ENCODE measurements at places on chromosomes 16 and 17. TPM values are rescaled to one million over a fixed set of nuclear protein-coding genes. Genes with fewer than 3 reads are reported as not detected.

DNA sequence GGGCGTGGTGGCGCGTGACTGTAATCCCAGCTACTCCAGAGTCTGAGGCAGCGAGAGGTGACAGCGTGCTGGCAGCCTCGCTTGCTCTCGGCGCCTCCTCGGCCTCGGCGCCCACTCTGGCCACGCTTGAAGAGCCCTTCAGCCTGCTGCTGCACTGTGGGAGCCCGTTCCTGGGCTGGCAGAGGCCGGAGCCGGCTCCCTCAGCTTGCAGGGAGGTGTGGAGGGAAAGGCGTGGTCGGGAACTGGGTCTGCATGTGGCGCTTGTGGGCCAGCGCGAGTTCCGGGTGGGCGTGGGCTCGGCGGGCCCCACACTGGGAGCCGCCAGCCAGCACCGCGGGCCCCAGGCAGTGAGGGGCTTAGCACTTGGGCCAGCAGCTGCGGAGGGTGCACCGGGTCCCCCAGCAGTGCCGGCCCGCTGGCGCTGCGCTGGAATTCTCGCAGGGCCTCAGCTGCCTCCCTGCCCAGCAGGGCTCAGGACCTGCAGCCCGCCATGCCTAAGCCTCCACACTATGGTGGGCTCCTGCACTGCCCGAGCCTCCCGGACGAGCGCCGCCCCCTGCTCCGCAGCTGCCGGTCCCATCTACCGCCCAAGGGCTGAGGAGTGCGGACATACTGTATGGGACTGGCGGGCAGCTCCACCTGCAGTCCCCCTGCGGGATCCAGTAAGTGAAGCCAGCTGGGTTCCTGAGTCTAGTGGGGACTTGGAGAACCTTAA lies 1093.3 kb upstream of the CDH8 start:
- no peak for DNase-seq

C16orf92 gene
- not detected for total RNA-seq

DNA sequence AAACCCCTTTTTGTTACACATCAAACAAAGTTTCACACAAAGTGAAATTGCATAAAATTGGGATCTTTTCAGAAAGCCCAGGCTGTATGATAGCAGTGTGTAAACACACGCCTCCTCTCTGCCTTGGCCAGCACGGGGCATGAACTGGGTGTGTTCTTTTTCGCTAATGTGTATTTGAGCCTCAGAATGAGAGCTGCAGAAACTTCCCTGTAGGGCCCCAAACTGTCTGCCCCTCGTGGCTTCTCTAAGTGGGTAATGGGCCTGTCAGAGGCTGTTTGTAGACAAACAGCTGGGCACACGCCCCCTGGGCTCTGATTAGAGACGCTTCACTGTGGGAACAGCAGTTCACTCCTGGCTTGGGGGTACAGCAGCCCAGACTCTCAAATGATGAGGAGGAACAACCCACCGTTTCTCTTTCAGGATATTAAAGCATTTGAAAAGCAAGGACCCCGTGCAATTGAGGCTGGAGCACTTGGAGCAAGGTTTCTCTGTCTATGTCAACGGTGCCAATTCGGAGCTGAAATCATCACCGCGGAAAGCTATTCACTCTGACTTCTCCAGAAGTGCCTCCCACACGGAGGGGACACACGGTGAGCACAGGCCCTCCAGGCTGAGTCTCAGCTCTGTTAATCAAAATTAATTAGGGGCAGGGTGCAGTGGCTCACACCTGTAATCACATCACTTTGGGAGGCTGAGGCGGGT lies 78.4 kb downstream of the KATNIP start:
- DNase-seq, result no peak

DNA sequence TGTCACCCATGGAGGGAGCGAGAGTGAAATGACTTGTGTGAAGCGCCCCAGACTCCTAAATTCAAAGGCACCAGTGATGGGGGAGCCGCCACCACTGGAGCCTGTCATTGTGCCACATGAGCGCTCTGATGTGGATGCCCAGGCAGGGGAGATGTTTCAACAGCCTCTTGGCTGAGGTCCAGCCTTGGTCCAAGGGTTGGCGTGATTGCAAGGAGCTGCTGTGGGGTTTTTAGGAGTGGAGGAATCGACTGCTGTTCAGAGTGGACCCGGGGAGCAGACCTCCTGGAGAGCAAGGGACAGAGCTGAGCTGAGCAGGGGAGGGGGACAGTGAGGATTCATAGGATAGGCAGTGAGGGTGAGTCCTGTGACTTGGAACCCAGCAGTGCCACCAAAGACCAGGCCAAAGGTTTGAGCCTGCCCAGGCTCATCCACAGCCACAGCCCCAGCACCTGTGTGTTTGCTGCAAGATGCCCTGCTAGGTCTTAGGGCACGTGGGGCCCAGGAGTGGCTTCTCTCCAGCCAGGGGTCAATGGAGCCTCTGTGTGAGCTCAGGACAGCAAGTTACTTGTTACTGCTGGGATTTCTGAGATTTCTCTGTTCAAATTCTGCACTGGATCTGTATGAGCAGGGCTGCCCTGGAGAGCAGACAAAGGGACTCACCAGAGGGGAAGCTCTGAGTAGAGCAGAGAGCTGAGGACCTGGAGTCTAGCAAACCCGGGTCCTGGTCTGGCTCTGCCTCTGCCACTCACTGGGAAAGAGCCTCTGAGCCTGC lies 20.3 kb downstream of the RHBDL3 start:
- DNase-seq, result no peak

GRCh38 chr16:57802341-57803133 lies at the start of gene KIFC3:
Gene KIFC3, minus strand, starts transcription at chr16:57802491. Its CDS starts 4,248 bp downstream, at chr16:57798243.
- DNase-seq, result peak; percentile 94

DNA sequence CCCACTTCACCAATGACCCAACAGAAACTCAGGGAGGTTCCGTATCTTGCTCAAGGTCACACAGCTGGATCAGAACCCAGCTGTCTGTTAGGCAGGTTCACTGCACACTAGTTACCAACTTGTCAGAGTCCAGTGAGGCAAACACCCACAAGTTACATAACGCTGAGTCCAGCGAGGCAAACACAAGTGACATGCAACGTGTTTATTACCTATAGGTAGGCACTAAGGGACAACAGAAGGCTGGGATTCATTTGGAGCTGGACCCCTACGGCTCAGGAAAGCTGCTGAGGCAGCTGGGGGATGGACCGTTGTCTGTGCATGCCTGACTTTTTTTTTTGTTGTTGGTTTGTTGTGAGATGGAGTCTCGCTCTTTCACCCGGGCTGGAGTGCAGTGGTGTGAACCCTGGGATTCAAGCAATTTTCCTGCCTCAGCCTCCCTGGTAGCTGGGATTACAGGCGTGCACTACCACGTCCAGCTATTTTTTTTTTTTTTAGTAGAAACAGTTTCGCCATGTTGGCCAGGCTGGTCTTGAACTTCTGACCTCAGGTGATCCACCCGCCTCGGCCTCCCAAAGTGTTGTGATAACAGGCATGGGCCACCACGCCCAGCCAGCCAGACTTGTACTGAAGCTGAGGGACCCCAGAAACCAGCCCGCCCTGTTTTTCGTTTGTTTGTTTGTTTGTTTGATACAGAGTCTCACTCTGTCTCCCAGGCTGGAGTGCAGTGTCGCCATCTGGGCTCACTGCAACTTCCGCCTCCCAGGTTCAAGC lies 1.9 kb upstream of the RSAD1 start:
- DNase-seq, result no peak

CNTROB gene
- total RNA-seq, result 11.9 TPM

RPRML gene
- total RNA-seq, result not detected

DNA sequence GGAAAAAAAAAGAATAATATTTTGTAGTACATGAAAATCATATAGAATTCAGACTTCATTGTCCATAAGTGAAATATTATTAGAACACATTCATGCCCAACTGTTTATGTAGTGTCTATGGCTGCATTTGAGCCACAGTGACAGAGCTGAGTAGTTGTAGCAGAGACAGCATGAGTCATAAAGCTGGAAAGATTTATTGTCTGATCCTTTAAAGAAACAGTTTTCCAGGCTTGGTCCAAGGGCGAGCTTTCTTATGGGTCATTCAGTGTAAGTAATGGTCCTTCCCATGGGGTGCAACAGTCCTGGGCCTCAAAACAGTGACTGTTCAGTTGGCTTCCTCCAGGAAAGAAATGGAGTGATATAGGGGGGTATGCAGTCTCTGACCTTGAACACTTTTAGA lies 260.2 kb downstream of the HS3ST4 start:
- DNase-seq, result no peak

DNA sequence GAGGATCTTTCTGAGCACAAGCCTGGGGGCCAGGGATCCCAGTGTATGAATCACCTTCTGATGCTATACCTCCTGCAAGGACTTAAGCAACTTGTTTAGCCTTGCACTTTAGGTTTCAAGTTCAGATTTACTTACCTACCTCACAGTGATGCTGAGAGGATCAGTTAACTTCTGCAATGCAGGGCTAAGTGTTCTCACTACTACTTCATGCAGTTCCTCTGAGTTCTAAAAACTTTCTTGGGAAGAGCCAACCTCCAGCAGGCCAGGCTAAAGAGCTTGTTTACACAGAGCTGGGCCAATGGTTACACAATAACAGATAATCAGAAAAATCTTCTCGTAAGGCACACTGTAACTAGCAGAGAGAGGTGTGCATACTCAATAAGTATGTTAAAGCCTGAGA lies 13.0 kb downstream of the VEZF1 start:
- DNase-seq, result no peak

USP36 gene
- total RNA-seq, result 9.9 TPM

GRCh38 chr16:14641926-14642325 lies 9.2 kb downstream of the BFAR start:
- no peak for DNase-seq

- no peak for DNase-seq
Measured at GRCh38 chr16:2828876-2829430, 1.1 kb upstream of the ZG16B start.

- peak; percentile 75 for DNase-seq
Measured at GRCh38 chr17:38454532-38454931, 26.3 kb downstream of the ARHGAP23 start.

GRCh38 chr17:17779015-17779611 lies 57.7 kb downstream of the SREBF1 start:
- DNase-seq, result no peak

GRCh38 chr17:78538033-78538776 lies 39.0 kb downstream of the DNAH17 start:
- DNase-seq, result peak; percentile 47

- DNase-seq, result no peak
Measured at GRCh38 chr16:85390511-85391174, 222.5 kb upstream of the GSE1 start.

DDX5 gene
- total RNA-seq, result 429 TPM
